ENCODE measurements at places on chromosomes 13 and 19. TPM values are rescaled to one million over a fixed set of nuclear protein-coding genes. Genes with fewer than 3 reads are reported as not detected.
A peak's percentile ranks its signal among the peaks of the same experiment; 100 is the strongest.

Gene TFPT
- total RNA-seq: 26.8 TPM

- H3K27me3 ChIP-seq: no peaks in the 10 kb centered on the region
- H3K36me3 ChIP-seq: no peaks in the 10 kb centered on the region
- DNase-seq: no peak
- H3K4me1 ChIP-seq: peaks cover 5% of the 10 kb centered on the region
- no peak overlapping the region for H3K27ac ChIP-seq
Observed at GRCh38 chr13:85379433-85379832, 419.8 kb downstream of the SLITRK6 start.

- no peak overlapping the region for H3K4me3 ChIP-seq
- H3K4me1 ChIP-seq: no peaks in the 10 kb centered on the region
- no peaks in the 10 kb centered on the region for H3K27me3 ChIP-seq
- no peak overlapping the region for H3K27ac ChIP-seq
- DNase-seq: no peak
Observed at GRCh38 chr13:50303963-50304721, 288.9 kb downstream of the KCNRG start.

Gene ZNF8
- 20.0 TPM for total RNA-seq

- no peaks in the 10 kb centered on the region for H3K27me3 ChIP-seq
- peaks cover 58% of the 10 kb centered on the region for H3K4me1 ChIP-seq
- DNase-seq: no peak
- peak overlapping the region; percentile 76 for H3K27ac ChIP-seq
Observed at GRCh38 chr13:24076109-24076508, 84.4 kb upstream of the SPATA13 start.

Gene ZNF625
- 29.0 TPM for total RNA-seq

DNA sequence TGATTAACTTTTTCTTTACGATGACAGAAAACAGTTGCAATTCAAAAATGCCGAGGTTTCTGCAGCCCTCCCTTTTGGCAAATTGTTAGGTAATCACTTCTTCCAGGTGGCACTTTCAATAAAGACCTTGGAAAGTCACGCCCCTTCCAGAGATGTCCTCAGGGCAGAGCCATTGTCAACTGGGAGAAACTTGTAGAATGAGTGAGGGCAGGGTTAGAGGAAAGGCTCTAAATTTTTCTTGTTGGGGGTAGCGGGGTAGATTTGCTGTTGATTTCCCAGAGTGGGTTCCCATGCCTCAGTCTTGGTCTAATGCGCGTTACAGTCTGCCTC is 421.1 kb downstream of the FGF9 start:
- no peak overlapping the region for H3K4me3 ChIP-seq
- H3K27ac ChIP-seq: no peak overlapping the region
- no peaks in the 10 kb centered on the region for H3K36me3 ChIP-seq
- DNase-seq: no peak
- no peaks in the 10 kb centered on the region for H3K4me1 ChIP-seq
- H3K27me3 ChIP-seq: no peaks in the 10 kb centered on the region

- H3K36me3 ChIP-seq: peaks cover 39% of the 10 kb centered on the region
- H3K27me3 ChIP-seq: peaks cover 5% of the 10 kb centered on the region
- H3K27ac ChIP-seq: no peak overlapping the region
- peak overlapping the region; percentile 98 for H3K4me3 ChIP-seq
Observed at GRCh38 chr19:23118400-23118799, 1.6 kb downstream of the ZNF730 start.

GRCh38 chr13:31427151-31428100 is 227.7 kb downstream of the B3GLCT start:
- peaks cover 7% of the 10 kb centered on the region for H3K4me1 ChIP-seq
- no peak for DNase-seq
- H3K27ac ChIP-seq: no peak overlapping the region
- H3K27me3 ChIP-seq: no peaks in the 10 kb centered on the region
- no peaks in the 10 kb centered on the region for H3K36me3 ChIP-seq
